NCI-H774 (cell line): ENCODE measurements at places on chromosomes 12 and 14.

GRCh38 chr14:91754819-91755218, 22.9 kb upstream of the CATSPERB start:
- no peak for DNase-seq

DNA sequence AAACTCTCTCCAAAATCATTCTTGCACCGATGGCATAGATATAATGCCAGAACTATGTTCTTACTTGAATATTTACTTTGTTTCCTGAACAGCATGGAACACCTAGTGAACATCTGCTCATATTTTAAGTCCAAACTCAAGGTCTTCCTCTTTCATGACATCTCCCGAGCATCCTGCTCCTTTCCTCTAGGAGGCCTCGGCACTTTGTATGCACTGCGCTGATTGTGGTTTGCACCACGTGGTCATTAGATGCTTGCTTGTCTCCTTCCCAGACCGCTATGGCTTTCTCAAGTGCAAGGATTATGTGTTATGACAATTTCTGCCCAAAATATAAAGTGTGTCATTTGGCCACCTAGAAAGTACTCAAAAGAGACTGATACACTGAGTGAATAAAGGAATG, 912.0 kb downstream of the GALC start:
- no peak for DNase-seq

- no peak for DNase-seq
Measured at GRCh38 chr12:47084172-47084571, 4.4 kb upstream of the AMIGO2 start.

- no peak for DNase-seq
Measured at GRCh38 chr14:93036652-93037345, 78.9 kb downstream of the ITPK1 start.
